ENCODE measurements at places on chromosomes 3 and 15. TPM values are rescaled to one million over a fixed set of nuclear protein-coding genes. Genes with fewer than 3 reads are reported as not detected.

LRIG1 gene
- 19.6 TPM for polyA plus RNA-seq

RBM15B gene
- polyA plus RNA-seq = 40.9 TPM

NDN gene
- polyA plus RNA-seq = 85.7 TPM

CIDEC gene
- polyA plus RNA-seq = not detected

LSAMP gene
- 13.3 TPM for polyA plus RNA-seq

KIF15 gene
- 20.8 TPM for polyA plus RNA-seq

IL12A gene
- 1.0 TPM for polyA plus RNA-seq

SYNPR gene
- 0.06 TPM for polyA plus RNA-seq

CIP2A gene
- 18.2 TPM for polyA plus RNA-seq

TTLL13 gene
- 0.37 TPM for polyA plus RNA-seq

C3orf85 gene
- 0.27 TPM for polyA plus RNA-seq

ARL14 gene
- polyA plus RNA-seq = 0.53 TPM

TRIM42 gene
- polyA plus RNA-seq = not detected

CCR9 gene
- 0.19 TPM for polyA plus RNA-seq

ASB14 gene
- 0.78 TPM for polyA plus RNA-seq

CA12 gene
- polyA plus RNA-seq = 138 TPM

CCDC33 gene
- 9.2 TPM for polyA plus RNA-seq

FANCD2OS gene
- not detected for polyA plus RNA-seq

RTP1 gene
- not detected for polyA plus RNA-seq

ST3GAL6 gene
- 15.5 TPM for polyA plus RNA-seq

PRICKLE2 gene
- 20.8 TPM for polyA plus RNA-seq

IGSF10 gene
- polyA plus RNA-seq = 0.89 TPM

LARP6 gene
- polyA plus RNA-seq = 24.6 TPM

ANXA2 gene
- 656 TPM for polyA plus RNA-seq

ATP13A5 gene
- 0.11 TPM for polyA plus RNA-seq

GP5 gene
- polyA plus RNA-seq = 0.91 TPM

ABHD10 gene
- polyA plus RNA-seq = 51.2 TPM

FAM3D gene
- polyA plus RNA-seq = 0.73 TPM

GOLGA8R gene
- 10.3 TPM for polyA plus RNA-seq

QARS1 gene
- 312 TPM for polyA plus RNA-seq

ISLR gene
- 72.9 TPM for polyA plus RNA-seq

MDFIC2 gene
- not detected for polyA plus RNA-seq

BFSP2 gene
- not detected for polyA plus RNA-seq

SPINK8 gene
- 0.77 TPM for polyA plus RNA-seq

GPR176 gene
- 13.4 TPM for polyA plus RNA-seq

SEMA3G gene
- polyA plus RNA-seq = 25.3 TPM

DNASE1L3 gene
- 17.2 TPM for polyA plus RNA-seq

FOXB1 gene
- not detected for polyA plus RNA-seq

PCSK6 gene
- polyA plus RNA-seq = 8.3 TPM

SLC28A2 gene
- 0.76 TPM for polyA plus RNA-seq

USP8 gene
- polyA plus RNA-seq = 56.7 TPM

RBSN gene
- polyA plus RNA-seq = 22.5 TPM

ABI3BP gene
- polyA plus RNA-seq = 37.5 TPM

METTL6 gene
- 29.1 TPM for polyA plus RNA-seq

SIDT1 gene
- polyA plus RNA-seq = 2.7 TPM

PLSCR4 gene
- polyA plus RNA-seq = 117 TPM

ADIPOQ gene
- not detected for polyA plus RNA-seq

Measured in left renal pelvis (tissue), 4 donors.